ENCODE measurements at places on chromosomes 6 and 20.
A peak's percentile ranks its signal among the peaks of the same experiment; 100 is the strongest.

DNA sequence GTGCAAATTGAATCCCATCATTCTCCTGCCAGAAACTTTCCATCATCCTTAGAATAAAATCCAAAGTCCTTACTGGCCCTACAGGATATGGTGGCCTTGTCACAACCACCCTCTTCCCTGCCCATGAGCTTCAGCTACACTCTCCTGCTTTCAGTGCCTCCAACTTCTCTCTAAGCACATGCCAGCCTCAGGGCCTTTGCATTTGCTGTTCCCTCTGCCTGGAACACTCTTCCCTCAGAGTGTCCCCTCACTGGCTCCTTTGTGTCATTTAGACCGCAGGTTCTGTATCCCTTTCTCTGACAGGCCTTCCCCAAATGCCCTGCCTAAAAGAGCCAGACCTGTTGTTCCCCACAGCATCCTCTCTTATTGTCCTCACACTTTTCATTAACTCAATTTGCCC is 18.2 kb downstream of the HCK start:
- DNase-seq, result no peak

DNA sequence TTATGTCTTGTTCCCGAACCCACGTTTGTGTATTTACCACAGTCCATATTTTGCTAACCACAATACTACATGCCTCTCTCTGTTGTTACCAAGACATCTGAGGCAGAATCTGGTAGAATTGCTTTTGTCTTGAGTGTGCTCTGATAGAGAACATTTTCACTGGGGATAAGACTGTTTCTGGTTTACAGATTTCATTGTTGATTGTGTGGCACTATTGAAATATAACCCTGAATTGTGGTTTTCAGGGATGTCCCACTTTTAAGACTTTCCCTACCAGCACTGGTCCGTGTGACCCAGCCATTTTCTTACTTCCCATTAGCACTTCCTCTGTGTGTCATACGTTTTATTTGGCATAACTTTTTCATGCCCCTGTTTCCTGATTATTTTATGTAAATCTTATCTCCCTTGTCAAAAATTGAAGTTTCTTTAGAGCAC is 12.2 kb downstream of the NCOA7 start:
- no peak for DNase-seq

DNA sequence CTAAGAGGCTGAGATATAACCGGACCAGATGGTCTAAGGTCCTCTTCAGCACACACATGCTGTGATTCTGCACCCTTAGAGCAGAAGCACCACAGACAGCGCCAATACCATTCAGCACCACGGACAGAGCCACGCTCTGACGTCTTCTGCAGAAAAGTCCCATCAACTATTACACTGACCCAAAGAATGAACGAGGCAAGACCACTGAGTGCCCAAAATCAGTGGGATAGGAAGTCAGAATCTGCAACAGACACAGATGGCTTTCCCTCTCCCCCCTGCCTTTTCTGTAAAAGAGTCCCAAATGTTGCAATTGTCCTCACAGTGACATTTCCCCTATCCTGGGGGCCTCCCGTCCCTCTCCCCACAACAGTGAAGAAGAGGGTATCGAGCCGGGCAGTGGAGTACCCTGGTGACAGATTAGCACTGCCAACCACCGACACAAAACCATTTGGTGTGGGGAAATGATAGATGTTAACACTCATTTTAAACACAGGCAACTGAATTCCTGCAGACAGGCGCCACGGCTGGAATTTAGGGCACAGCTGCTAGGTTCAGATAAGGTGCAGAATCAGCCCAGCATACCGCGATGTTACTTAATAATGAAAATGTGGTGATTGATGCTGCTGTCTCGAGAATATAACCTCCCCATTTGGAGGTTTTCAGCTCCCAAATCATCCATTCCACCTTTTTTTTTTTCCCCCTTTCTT is 66.6 kb upstream of the CTNNBL1 start:
- DNase-seq, result peak; percentile 59

DNA sequence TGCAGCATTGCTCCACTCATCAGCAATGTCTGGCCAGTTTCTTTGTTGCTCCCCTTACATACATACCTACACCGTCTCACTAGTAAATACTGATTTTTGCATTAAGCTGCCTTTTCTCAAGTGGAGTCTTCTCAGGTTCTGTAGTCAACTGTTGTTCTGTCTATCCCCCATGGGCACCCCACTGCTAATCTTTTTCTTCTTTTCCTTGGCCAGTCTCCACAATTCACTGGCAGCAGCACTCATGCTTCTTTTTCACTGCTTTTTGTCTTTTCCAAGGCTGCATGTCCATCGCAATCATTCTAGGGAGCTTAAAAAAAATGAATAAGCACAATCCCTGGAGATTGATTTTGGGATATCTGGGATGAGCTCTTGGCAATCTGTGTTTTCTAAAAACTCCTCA is 10.3 kb upstream of the ERVFRD-1 start:
- DNase-seq, result no peak

- DNase-seq, result no peak
Observed at GRCh38 chr6:166626177-166627032, 646 bp downstream of the RPS6KA2 start.

DNA sequence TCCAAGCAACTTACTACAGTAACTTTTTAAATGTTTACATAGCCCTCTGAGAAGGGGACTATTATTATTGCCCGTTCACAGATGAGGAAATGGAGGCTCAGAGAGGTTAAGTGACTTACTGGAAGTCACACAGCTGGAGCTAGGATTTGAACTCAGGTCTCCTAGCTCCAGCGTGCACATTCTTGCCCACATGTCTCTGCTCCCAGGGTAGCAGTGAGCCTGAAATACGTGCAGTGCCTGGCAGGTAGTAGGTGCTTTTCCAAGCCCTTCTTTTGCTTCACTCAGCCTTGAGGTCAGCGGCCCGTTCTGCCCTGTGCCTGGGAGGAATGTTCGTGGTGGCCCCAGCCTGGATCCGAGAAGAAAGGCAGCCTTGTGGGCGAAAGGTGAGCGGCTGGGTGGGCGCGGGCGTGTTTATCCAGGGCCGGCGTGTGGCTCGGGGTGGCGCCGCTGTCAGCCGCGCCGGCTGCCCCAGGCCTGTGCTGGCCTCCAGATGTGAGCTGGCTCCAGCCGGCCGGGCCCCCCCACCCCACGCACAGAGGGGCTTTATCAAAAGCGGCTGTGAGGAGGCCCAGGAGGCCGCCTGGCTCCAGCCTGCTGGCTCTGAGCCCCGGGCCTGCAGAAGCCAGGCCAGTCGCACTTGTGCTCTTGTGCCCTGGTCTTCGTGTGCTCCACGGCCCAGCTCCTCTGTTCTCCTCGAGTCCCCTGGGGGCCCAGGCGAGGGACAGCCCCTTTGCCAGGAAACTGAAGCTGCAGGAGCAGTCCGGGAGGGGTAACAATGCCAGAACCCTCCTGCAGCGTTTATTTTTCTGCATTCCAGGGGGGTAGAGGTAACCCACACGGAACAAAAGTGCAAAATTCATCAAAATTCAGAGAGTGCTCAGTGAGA is 58.1 kb downstream of the UBE2V1 start:
- DNase-seq, result peak; percentile 33
